Putamen (tissue), 1 donor: ENCODE measurements at places on chromosomes 12 and 14.
A peak's percentile ranks its signal among the peaks of the same experiment; 100 is the strongest.

GRCh38 chr14:95313707-95314106 lies 6.0 kb downstream of the CLMN start:
- DNase-seq = peak; percentile 80

DNA sequence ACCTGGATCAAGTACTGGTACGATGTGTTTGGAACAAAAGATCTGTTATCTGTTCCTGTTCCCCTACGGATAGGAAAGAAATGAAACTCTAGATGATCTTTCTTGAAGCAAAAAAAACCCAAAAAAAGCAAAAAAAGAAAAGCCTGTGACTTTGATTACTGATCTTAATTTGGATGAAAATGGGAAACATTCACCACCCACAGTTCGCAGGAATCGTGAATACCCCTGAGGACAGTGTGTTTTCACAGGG lies 138.7 kb upstream of the LMNTD1 start:
- DNase-seq = no peak

DNA sequence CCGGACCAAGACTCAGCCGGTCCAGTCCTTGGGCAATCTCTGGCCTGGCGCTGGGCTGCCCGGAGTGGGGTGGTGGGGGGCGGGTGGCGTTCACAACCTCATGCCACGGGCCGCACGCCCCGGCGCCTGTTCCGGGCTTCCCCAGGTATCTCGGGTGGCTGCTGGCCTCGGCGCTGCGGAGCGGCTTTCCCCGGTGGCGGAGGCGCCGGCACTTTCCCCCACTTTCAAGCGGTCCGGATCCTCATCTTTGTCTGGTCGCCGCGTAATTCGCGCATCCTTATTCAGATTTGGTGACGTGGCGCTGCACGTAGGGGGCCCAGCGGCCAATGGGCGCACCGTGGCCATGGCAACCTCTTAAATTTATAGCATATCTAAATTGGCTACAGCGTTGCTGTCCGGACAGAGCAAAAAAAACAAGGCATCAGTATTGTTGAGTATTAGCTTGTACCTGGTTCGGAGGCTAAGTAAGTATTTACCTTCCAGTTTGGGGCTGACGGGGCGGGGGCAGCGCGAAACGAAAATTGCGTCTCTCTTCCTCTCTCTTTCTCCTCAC lies at the start of gene LHX5:
LHX5 (minus strand) TSS at position 253 of the 553 bp plus-strand sequence. CDS start 373 bp downstream, outside the sequence.
- no peak for DNase-seq

DNA sequence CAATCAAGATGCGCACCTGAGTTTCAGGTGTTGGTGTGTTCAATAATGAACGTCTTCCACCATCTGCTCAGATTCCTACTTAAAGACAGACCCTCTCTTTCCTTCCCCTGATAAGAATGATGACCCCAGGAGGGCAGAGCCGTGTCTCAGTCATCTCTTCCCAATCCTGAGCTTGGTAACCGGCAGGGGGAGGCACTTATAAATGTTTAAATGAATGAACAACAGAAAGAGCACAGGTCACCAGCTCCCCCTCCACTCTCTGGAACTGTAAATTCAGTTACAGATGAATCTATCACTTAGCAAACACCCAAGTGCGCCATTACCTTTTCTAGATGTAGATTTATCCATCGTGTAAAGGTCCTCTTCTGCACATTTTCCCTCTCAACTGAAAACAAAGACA lies 72.4 kb upstream of the DICER1 start:
- DNase-seq = no peak

GRCh38 chr12:6692888-6693287 lies 3.7 kb upstream of the ZNF384 start:
- no peak for DNase-seq

DNA sequence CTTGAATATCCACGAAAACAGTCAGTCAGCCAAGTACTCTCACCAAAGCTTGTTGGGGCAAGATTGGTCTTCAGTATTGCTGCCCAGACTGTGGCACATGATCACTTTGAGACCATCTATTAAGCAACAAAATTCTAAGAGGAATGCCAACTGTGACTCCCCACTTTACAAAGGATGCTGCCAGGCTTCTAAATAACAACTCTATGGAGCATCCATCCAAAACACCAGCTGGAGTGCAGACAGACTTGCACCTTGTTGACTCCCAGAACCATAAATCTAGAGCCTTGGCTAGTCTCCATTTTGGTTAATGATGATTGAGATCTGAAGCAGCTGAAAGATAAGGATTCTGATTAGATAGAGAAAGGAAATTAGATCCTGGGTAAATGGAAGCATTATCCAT lies 132.8 kb downstream of the DIO2 start:
- no peak for DNase-seq

DNA sequence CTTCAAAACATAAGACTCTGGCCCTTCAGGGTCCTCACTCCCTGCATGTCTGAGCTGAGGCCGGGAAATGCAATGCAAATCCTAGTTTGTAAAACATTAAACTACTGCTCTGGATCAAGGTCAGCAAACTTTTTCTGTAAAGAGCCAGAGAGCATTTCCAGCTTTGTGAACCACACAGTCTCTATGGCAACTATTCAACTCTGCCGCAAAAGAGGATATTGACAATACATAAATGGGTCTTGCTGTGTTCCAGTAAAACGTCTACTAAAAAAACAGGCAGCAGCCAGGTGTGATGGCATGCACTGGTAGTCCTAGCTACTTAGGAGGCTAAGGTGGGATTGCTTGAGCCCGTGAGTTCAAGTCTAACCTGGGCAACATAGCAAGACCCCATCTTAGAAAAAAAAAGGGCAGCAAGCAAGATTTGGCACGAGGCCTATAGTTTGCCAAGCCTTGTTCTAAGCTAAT lies 22.3 kb downstream of the DDX24 start:
- no peak for DNase-seq

GRCh38 chr12:13980538-13981295 lies 685 bp downstream of the GRIN2B start:
- DNase-seq = no peak

GRCh38 chr14:69614592-69614991 lies 3.2 kb downstream of the SUSD6 start:
- peak; percentile 30 for DNase-seq

DNA sequence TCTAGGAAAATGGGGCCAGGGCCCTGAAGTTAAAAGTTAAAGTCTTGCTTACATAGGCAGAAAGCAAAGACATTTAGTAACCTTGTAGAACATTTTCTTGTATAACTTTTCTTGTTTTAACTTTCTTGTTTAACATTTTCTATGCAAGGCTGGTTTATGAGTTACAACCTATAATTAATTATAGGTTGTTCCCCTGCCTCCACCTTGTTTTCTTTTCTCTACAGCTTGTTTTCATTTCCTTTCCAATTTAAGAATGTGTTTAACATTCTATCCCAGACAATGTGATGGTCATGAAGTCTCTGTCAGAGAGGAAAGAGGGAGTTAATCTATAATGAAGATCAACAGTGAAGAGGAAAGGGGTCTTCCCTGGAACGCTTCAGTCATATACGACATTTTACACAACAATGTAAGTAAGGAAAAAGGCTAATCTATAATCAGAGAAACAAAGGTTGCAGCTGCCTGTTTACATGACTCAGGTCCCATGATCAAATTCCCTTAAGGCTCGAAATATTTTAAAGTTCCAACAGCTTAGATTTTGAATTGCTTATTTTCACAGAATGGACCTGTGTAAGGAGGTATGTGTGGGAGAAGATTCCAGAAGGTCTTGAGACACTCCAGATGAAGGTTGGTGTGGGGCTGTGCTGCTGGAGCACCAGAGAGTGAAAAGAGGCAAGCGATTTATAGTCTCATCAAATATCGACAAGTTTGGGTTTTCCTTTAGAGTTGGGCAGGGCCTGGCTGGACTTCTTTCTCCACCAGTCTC lies 34.2 kb upstream of the TCL1B start:
- no peak for DNase-seq

DNA sequence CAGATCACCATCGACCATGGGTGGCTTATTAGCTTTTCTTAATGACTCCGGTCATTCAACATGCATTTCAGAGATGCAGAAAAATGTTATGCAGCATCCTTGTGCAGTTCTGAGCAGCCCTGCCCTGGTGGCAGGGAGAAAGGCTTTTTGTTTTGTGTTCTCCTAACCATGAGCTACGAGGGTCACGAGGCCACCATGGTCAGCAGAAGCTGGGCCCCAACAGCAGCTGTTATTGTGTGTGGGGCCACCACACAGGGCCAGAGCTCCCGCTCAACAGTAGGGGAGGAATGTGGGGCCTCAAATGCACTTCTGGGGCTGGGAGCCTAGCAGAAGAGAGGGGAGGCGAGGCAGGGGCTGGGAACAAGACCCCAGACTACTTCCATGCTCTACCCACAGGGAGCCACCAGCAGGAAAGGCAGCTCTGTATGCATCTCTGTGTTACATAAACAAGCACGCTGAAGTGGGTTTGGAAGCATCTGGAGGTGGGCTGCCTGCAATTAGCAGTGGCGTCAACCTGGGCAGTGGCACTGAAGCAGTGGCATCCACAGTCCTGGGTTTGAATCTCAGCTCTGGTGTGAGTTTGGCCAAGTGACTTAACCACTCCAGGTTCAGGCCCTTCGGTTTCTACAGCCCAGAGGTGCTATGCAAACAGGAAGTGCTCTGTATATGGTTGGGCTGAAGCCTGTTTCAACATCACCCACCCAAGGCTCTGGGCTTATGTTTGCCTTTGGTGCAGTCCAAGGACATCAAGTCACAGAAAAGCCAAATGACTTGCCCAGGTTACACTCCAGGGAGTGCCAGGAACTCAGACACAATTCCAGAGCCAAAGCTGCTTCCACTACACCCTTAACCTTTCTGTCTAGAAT lies 16.3 kb downstream of the GLTP start:
- peak; percentile 94 for DNase-seq

DNA sequence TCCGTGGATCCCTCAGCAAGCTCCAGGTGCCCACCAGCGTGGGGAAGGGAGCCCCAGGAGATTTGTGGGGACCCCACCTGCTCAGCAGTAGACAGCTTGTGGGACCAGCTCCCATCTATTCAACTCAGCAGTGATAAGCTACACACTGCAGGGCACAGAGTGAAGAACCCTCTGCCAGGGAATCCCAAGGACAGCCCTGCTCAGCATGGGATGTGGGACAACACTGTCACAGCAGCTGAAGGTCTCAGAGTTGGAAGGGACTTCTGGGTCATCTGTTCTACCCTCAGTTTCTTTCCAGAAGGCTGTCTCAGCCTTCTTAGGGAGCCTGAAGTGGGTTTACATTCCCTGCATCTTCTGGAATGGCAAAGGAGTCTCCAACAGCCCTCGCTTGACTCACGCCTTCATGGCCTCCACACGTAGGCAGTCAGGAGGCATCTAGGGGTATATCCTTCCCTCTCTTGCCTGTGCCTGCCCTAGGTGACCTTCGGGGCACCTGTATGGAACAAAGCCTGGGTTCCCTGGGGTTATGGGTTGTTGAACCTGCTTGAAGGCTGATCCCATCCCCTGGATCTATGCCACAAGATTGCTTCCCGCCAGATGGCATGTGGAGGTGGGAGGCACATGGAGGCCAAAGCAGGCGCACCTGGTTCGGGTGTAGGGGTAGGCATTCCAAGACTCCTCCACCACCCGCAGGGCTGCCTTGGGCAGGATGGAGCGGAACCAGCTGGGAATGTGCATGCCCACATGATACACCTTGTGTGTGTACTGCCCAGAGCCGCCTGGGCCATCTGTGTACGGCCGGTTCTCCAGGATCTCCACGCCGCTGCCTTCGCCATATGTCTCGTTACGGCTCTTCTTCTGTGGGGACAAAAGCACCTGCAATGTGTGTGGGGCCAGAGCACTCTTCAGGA lies 33.0 kb downstream of the ARL6IP4 start:
- DNase-seq = no peak

DNA sequence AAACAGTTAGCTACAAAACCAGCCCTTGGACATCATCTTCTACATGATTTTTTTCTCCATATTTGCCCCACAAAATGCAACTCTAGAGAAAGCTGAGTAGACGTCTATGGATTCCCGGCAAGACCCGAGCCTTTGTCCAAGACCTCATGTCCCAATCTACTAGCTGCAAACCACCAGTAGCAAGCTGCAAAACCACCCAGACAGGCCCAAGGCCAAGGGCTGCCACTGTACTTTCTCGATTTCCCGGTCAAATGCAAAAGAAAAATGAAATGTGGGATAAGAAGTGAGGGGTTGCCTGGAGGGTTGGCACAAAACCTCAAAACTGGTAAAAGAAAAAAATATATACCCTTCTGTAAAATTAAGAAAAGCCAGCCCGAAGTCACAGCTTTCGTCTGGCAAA lies 2.9 kb upstream of the SIX6 start:
- DNase-seq = no peak

GRCh38 chr12:103799504-103799856 lies 41.6 kb downstream of the NT5DC3 start:
- no peak for DNase-seq

DNA sequence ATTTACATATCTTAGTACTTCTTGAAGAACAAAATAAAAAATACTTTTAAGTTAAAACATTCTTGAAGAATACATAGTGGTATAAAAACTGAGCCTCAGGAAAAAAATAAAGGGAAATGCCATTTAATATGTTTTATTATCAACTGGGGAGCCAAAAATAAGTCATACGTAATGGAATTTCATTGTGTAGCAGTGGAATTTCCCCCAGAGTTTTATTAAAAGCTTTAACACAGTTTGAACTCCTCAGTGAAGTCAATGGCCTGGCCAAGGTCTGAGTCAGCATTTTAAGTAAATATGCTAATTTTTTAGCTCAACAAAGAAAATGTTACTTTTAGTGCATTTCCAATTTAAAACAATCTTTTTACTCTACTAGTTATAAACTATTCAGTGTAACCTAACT lies 350.1 kb upstream of the ATP2B1 start:
- no peak for DNase-seq

- no peak for DNase-seq
Observed at GRCh38 chr12:85424581-85425348, 144.7 kb downstream of the ALX1 start.

DNA sequence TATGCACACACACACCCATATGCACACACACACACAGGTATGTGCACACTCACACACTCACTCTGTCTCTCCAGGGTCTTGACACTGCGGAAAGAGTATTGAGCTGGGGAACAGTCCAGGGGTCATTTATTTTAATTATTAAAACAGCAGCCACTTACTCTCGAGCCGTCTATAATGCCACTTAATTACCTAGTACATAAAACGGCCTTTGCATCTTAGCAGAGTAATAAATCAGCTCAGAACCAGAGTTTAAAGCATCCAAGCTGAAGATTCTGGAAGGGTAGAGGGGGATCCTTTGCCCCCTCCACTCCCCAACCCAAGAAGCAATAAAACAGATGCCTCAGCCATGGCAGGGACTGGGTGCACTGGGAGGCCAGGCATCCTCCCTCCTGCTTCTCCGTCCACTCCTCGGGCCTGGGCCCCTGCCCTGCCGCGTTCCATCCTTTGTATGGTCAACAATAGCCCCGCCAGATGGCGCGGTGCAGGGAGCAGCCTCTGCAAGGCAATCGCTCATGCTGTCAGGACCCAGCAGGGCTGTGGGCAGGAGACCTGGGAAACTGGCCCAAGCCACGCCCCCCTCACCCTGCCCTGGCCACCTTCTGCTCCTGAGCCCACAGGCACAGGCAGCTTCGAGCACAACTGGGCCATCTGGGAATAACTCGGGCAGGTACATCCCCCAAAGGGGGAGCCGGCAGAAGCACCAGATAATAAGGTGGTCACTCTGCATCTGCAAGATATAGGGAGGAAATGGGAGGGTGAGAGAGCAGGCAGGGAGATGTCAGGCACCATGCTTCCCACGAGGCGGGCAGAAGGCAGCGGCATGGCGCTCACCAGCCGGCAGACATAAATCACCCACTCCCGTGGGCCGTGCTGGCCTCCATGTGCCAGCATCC lies 40.9 kb downstream of the CCDC85C start:
- DNase-seq = no peak

GRCh38 chr12:122545855-122546254 lies 18.8 kb downstream of the KNTC1 start:
- DNase-seq = no peak
